ENCODE measurements at places on chromosomes 5 and 9. TPM values are rescaled to one million over a fixed set of nuclear protein-coding genes. Genes with fewer than 3 reads are reported as not detected.

FGF1 gene
- 9.9 TPM for polyA plus RNA-seq

STK32A gene
- polyA plus RNA-seq: not detected

SEMA5A gene
- polyA plus RNA-seq: 37.5 TPM

DNM1 gene
- polyA plus RNA-seq: 56.1 TPM

OSMR gene
- polyA plus RNA-seq: 11.1 TPM

KLHL3 gene
- polyA plus RNA-seq: not detected

IL13 gene
- not detected for polyA plus RNA-seq

ANKRD33B gene
- 3.3 TPM for polyA plus RNA-seq

DNA sequence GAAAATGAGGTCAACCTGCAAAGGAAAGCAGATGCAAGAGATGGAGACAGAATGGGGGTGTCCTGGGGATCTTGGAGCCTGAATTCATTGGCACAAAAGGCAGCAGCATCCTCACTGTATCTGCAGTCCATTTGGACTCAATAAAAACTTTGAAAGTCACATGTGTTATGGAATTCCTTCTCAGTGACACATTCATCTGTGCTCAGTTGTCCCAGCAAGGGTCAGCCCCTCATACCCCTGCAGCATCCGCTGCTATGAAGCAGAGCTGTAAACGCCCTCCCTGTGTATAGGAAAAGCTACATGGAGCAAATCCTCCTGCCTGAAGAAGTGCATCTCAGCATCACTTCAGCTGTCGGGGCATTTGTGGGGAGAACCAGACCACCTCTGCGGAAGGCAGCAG is 14.5 kb upstream of the RARS1 start:
- DNase-seq: no peak

GRCh38 chr9:89421595-89421994 is 76.3 kb downstream of the SEMA4D start:
- DNase-seq: no peak

GRCh38 chr9:13957089-13957488 is 356.9 kb downstream of the NFIB start:
- DNase-seq: no peak

DNA sequence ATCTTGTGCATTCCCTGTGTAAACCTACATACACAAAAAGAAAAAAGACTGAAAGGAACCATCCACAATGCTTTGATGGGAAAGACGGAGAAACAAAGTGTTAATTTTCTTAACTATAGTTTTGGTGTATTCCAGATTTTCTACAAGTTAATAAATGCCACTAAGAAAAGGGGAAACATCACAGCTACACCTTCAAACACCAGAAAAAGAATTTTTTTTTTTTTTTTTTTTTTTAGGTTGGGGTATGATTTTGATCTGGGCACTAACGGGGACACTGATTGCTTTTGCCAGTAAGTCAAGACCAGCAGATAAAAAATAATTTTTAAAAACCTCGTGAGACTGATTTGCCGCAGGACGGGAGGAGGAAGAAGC is 334 bp upstream of the THG1L start:
- DNase-seq: no peak

GRCh38 chr5:55668356-55668755 is 43.8 kb downstream of the SLC38A9 start:
- DNase-seq: no peak

- no peak for DNase-seq
Measured at GRCh38 chr5:14572836-14573235, 8.8 kb upstream of the OTULINL start.

DNA sequence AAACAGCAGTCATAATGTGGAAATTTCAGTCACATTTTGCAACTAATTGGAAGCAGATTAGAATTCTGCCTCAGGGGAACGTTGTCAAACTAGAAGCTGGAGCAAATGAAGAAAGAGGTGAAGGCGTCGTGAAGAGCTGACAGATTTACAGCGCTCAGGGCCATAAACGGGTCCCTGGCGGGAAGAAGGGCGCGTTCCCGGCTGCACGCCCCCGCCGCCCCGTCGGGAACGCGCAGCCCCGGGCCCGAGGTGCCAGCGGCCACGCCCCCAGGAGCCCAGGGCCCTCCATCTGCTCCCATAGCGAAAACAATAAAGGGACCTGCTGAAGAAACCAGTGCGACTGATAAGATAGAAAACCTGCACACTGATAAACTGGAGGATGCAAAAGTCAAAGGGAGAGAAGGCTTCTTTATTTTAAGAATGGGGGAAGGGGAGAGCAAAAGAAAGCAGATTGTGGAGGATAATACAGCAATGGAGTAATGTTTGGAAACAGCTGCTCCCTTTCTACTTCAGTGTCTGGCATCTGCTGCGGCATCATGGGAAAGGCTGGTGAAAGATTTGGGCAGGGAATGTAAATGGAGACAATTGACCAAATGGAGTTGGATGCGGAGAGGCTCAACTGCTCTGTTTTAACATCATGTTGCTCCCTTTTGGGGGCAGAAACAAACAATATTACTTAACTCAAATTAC is 11.1 kb downstream of the ZNF608 start:
- DNase-seq: peak; percentile 56

GRCh38 chr5:91690921-91691320 is 307.8 kb upstream of the ARRDC3 start:
- DNase-seq: no peak

DNA sequence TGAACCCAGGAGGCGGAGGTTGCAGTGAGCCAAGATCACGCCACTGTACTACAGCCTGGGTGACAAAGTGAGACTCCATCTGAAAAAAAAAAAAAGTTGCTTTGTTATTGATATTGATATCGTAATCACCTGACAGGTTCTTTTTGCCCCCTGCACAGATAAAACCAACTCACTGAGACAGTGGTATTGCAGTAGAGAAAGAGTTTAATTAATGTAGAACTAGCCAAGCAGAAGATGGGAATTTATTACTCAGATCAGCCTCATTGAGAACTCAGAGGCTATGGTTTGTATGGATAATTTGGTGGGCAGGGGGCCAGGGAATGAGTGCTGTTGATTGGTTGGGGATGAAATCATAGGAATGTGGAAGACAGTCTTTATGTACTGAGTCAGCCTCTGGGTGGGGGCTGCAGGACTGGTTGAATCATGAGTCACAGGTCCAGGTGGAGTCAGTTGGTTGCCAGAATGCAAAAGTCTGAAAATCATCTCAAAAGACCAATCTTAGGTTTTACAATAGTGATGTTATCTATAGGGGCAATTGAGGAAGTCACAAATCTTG is 35.8 kb upstream of the MEGF10 start:
- no peak for DNase-seq

DNA sequence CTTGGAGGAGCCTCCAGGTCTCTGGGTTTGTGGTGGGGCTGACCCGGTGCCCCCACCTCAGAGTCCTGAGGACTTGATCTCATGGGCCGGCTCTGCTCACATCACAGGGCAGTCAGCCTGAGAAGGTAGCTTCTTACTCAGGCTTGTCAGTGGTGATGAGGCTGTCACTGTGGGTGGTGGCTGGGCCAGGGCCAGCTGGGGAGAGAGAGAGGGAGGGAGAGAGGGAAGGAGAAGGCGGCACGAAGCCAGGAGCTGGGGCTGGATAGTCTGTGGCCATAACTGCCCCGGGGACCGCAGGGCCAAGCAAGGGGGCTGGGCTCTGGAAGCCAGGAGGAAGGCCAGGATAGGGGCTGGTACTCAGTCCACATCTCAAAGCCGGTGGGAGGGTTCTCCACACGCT is 6.5 kb downstream of the NTNG2 start:
- DNase-seq: no peak

- no peak for DNase-seq
Measured at GRCh38 chr9:116760636-116761035, 73.5 kb downstream of the TRIM32 start.

DNA sequence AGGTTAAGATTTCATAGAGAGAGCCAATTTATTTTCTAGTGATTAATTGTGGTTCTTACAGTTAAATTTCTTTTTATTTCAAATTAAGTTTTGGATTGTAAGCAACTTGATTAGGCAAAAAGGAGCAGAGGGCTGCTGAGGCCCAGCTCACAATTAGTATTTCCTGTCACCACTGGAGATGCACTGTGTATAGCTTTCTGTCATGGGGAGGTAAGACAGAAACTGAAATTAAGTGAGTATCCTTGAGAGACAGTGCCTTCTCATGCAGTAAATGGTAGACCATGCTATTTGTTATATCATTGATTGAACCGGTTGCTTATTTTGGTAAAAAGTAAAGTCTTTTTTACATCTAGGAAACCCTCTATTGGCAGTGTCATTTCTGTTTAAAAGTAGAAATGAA is 190.7 kb downstream of the CCDC171 start:
- DNase-seq: no peak

DNA sequence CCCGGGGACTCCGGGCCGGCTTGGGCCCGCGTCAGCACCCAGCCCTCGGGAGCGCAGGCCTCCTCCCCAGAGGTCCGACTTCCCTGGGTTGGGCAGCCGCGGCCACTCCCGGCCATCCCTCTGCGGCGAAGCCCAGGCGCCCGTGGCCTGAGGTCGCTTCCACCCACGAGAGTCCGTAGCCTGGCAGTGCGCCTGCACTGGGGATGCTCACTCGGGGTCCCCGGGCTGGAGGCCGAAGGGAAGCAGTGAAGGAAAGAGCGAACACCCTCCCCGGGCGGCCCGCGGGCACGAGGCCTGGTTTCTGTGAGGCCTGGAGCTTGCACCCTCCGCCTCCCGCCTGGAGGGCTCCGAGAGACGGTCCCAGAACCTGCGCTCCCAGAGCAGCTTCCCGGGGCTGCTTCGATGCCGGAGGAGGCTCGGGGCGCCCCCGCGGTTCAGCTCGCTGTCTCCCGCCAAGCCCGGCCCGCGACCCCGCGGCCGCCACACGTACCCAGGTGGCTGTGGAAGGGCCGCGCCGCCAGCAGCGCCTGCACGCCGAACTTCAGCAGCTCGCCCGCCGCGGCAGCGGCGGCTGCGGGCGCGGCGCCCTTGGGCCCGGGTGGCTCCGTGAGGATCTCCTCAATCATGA is 607 bp downstream of the BARX1 start:
- no peak for DNase-seq

GRCh38 chr9:89603767-89604665 is 796 bp upstream of the GADD45G start:
- DNase-seq: peak; percentile 69

DNA sequence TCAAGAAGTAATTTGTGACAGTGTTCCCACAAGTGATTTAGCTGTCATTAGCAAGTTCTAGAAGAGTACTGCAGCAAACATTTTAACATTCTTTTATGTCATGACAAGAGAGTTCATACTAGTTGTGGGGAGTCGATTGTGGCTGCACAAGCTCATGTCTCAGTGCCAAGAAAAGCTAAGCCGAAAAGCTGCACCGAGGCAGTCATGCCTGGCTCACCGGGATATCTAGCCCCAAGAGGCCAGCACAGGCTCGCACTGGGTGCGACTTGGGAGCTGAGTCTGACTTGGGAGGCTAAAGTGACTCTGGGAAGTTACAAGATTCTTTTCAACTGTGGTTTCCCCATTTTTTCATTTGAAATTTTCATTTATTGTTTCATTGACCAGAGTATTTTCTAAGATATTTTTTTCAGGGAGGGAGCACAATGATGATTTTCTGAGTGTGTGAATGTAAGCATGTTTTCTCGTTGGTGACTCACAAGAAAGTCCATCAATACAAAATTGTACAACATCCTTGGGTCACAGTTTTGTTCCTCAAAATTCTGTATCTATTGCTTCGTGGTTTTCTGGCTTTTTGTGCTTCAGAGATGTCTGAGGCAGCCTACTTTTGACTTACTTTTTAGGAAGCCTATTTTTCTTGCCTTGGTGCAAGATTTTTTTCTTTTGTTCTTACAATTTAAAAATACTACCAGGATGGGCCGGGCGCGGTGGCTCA is 18.7 kb downstream of the CAST start:
- DNase-seq: no peak

- no peak for DNase-seq
Measured at GRCh38 chr9:114122136-114123027, 23.3 kb upstream of the KIF12 start.

- peak; percentile 89 for DNase-seq
Measured at GRCh38 chr9:35510754-35511428, 21.0 kb downstream of the RUSC2 start.

DNA sequence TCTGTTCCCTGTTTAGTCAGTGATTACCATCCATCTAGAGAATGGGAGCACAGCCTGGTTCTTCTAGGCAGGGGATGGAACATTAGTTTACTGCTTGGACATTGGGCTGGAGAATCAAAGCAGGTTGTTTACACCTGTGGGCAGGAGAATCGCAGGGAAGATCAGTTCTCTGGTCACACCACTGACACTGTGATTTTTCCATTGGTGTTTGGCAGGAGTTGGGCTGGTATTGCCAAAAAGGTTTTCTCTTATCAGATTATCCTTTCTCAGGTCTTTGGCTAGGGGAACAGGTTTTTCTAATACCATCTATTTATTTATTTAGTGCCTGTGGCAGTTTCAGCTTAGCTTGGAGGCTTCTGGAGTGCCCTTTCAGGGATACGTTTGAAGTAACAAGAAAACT is 219.3 kb upstream of the GRIN3A start:
- no peak for DNase-seq

DNA sequence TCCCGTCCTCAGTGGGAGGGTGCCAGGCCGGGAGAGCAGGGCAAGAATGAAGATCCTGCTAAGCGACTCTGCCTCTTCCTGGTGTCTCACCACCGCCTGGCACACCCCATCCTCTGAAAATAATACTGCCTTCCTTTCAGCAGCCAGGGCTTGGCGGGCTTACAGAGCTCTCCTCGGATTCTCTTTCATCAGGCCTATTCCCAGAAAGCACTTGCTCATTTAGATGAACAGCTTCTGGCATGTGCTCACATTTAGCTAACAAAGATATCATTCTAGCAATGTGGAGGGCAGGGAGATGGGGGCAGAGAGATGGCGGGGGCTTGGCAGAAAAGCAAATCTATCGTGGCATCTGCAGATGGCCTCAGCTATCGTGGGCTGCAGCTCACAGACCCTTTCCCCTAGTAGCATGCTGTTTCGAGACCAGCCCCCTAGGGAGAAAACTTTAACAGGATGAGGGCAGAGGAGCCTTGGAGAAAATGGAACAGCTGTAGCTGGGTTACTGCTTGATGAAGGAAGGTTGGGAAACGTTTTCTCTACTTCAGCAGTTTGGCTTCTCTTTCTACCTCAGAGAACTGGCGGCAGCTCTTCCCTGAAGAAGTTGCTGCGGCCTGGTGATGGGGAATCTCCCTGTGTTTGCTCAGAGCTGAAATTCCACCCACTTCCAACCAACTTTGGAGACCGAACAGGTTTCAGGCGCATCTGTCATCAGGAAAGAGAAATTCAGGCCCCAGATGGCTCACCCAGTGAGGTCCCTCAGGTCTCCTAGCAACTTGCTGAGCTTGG is 102.1 kb downstream of the TMEM174 start:
- DNase-seq: no peak

DNA sequence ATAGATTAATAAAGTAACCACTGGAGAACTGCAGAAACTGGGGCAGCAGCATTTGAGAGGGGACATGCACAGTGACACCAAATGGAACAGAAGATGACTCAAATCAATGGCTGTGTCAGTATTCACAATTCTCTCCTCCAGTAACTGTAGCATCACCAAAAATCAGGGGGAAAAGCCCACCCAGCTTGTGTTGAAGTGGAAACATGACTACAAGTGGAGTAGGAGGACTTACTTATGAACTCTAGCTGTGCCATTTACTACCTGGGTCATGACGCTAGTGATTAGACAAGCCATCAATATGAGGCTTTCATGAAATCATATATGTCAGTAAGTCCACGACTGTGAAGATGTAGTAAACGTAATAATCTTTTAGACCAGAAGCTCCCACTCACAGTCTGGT is 199.8 kb upstream of the PTGER4 start:
- no peak for DNase-seq

Measured in muscle of arm (tissue), 14 donors.